Upper lobe of left lung (tissue), 6 donors: ENCODE measurements at places on chromosomes 4 and X. TPM values are rescaled to one million over a fixed set of nuclear protein-coding genes. Genes with fewer than 3 reads are reported as not detected.

- no peak for DNase-seq
These were observed 25.2 kb downstream of the FOXR2 start for GRCh38 chrX:55648434-55648833.

DNA sequence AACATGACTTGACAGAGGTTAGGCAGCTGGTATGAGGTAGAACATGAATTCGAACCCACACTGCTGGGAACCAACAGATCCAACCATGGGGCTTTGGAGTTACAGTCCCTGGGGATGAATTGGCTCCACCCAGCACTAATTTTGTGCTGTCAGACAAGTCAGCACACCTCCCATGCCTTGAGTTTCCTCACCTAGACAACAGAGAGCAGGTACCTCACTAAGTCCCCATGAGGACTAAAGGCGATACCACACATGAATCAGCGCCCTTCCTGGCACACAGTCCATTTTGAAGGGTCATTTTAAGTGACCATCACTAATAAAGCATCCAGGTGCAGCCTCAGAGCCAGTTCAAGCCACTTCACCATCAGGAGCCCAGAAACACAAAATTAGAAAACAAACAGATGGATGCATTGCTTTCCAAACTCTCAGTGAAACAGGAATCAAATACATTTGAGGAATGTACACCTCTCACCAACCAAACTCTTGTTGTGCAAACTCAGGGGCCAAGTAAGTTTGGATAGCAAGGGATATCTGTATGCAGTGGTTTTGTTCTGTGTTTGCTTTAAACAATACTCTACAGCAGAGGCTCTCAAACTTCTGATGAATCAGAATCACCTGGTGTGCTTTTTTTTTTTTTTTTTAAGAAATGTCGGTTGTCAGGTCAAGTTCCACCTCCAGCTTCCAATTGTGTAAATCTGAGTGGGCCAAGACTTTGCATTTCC, 10.1 kb downstream of the IDS start:
- DNase-seq: no peak

GRCh38 chrX:129622757-129623301, 31.9 kb downstream of the APLN start:
- no peak for DNase-seq

GRCh38 chrX:141220342-141221008, 21.8 kb downstream of the SPANXC start:
- no peak for DNase-seq

NSDHL gene
- total RNA-seq: 5.2 TPM

DNA sequence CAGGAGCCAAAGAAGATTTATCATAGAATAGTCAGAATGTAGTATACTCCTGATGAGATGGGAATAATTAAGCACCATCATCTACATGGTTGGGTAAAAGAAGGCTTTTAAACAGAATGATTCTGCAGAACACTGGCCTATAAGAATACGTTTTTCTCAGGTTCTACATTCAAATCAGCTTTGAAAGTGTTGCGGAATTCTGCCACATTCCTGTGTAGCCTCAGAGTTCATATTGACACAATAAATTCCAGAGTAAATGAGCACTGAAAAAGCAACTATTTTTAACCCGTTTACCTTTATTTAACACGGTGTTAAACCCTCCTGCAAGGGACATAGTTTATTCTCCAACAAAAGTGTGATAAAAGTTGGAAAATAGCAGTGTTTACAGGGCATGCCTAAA, 950.2 kb upstream of the SLIT2 start:
- no peak for DNase-seq

DACH2 gene
- total RNA-seq: not detected

DNA sequence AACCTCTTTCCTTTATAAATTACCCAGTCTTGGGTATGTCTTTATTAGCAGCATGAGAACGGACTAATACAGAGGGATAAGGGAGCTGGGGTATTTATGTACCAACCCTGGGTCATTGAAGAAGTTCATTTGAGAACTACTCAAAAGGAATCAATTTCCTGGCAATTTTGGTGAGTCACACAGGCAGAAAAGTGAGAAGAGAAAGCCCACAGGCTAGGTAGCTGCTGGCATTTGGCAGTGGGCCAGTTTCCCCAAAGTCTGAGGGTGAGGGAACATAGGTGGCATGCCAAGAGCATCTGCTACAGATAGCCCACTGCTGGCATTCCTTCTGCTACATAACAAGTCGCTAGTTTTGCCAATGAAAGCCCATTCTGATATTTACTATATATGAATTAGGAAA, 411.2 kb downstream of the MID1IP1 start:
- no peak for DNase-seq

GRCh38 chrX:57367649-57368048, 81.1 kb downstream of the FAAH2 start:
- no peak for DNase-seq

ZNF41 gene
- total RNA-seq: 8.0 TPM

HMX1 gene
- total RNA-seq: not detected

- DNase-seq: no peak
These were observed 63.2 kb upstream of the TNIP3 start for GRCh38 chr4:121227341-121227792.

- no peak for DNase-seq
These were observed 470.4 kb upstream of the GALNT7 start for GRCh38 chr4:172698256-172698655.

GRCh38 chrX:70922774-70923473, 8.0 kb downstream of the SLC7A3 start:
- no peak for DNase-seq

GRCh38 chrX:310621-311155, 7.9 kb downstream of the GTPBP6 start:
- DNase-seq: no peak

CAPN6 gene
- 0.40 TPM for total RNA-seq
